Stimulated activated naive CD4-positive, alpha-beta T cell treated with Interleukin-2 at 50 U/mL for 16 hours (primary cell): ENCODE measurements at places on chromosomes 4 and X.

DNA sequence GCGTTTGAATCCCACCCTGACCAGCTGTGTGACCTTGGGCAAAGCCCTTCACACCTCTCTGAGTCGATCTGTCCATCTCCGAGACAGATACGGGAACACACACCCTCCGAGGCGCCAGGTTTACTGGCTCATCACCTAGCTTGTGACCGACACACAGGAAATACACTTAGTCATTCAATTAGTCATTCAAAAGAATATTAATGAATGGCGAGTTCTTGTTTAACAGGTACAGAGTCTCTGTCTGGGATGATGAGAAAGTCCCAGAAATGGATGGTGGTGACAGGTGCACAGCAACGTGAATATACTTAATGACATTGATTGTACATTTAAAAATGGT is 80.6 kb downstream of the PPP2R2C start:
- no peak for DNase-seq

DNA sequence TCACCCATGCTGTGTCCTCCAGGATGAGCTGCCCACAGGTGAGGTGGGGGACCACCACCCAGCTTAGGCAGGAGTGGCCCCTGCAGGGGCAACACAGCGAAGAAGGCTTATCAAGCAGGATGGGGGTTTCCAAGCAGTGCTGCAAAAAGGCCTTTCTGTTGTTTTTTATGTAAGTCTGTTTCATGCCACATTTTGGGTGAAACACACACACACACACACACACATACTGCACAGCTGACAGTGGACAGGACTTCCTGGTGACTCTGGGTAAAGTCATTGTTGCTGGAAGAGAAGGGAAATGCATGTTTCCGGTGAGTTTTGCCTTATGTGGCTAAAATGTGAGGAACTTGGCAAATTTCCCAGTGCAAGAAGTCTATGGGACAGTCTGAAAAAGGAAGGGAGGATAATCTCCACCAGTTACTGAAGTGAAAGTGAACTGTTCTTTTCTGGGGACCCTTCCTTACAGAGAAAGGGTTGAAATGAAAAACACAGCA is 119.2 kb downstream of the IRF2 start:
- no peak for DNase-seq

- no peak for DNase-seq
These were observed 95.9 kb upstream of the MYOZ2 start for GRCh38 chr4:119039779-119040178.

DNA sequence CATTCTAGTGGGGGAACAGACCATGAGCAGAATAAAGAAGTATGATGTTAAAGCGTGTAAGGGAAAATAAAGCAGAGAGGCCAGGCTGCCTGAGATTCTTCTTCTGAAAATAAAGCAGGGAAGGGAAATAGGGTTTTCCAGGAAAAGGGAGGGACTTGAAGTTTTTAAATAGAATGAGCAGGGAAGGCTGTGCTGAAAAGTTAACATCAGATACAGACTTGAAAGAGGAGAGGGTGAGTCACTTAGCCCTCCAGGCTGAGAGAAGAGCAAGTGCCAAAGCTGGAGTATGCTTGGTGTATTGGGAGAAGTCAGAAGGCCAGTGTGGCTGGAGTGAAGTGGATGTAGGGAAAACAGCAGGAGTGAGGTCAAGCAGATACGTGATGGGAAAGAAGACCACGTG is 10.0 kb upstream of the PLK4 start:
- no peak for DNase-seq

- no peak for DNase-seq
These were observed 41.8 kb upstream of the HS3ST1 start for GRCh38 chr4:11470438-11471045.

DNA sequence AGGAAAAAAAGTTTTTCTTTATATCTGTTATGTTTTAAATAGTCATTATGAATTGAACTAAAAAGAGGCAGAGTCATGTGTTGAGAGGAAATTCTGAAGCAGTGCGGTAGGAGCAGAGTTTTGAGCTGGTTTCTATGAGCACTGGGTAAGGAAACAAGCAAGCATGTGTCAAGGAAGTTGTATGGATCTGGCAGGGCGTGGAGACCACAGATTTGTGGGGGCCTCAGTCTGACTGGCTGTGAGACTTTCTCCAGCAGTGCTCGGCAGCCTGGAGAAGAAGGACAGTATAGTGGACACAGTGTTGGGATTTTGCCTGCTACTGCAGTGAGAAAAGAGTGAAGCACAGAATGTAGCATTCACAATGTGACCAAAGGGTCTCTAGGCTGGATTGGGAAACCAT is 399.1 kb downstream of the INPP4B start:
- DNase-seq, result no peak

DNA sequence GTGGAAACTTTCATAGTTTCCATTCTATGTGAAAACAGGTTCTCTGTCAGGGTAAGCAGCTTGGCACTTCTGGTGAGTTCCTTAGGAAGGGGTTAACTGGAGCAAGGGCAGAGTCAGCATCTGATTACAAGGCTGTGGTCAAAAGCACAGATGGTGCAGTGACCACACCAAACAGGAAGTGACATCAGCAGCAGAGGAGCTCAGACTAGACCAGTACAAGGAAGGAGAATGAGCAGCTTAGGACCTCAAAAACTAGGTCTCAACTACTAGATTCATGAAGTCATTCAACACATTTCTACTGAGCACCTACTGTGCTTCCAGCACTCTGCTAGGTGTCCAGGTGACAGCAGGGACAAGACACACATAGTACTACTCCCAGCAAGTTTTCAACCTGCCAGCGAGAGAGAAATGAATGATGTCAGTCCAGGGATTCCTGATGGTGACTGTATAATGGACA is 130.2 kb downstream of the AMELX start:
- DNase-seq, result no peak

DNA sequence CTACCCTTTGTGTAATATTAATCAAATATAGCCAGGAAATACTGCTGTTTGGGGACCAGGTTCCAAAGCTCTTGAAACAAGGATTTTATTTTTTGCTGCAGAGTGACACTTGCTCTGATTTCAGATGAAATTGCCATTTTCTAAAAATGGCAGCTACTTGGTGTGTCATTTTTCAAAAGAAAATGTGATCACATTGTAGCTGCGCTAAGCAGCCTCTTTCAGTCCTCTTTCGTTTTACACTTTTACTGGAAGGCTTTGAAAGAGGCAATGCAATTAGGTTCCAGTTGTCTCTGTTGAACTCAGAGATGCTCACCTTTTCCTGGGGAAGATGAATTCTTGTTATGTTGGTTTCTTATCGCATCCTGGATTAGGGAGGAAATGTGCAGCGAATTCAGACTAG is 85.1 kb downstream of the CT47B1 start:
- no peak for DNase-seq

- no peak for DNase-seq
These were observed 816.4 kb upstream of the FRG1 start for GRCh38 chr4:189124149-189124758.

- DNase-seq, result no peak
These were observed 235.2 kb upstream of the HDX start for GRCh38 chrX:84737471-84737871.

GRCh38 chr4:54517781-54518444 is 139.8 kb upstream of the KIT start:
- DNase-seq, result no peak

DNA sequence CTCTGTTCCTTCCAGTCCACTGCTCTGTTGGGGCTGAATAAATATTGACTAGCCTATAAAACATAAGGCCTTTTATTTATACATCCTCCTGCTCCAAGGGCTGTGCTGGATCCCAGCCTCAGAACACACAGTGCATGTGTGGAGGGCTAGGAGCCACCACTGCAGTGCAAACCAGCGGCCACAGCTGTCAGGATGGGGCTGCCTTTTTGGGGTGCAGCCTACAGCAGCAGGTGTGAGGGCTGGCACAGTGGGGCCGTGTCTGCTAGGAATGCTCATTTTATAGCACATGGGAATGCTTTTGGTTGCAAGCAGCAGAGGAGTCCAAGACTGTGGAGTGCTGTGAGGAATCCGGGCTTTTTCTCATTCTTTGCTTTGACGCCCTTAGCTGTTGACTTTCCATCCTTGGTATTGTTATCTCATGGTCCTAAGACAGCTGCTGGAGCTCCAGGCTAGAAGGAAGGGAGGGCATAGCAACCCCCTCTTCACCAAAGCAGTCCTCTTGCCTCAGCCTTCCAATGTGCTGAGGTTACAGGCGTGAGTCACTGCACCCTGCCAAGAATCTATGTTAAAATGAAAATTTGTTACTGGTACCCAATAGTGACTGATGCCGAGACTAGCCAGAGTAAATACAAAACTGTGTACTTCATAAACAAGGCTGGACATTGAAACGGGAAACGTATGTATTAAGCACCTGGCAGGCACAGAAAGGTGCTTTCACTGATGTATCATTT is 334.3 kb upstream of the GATB start:
- no peak for DNase-seq

DNA sequence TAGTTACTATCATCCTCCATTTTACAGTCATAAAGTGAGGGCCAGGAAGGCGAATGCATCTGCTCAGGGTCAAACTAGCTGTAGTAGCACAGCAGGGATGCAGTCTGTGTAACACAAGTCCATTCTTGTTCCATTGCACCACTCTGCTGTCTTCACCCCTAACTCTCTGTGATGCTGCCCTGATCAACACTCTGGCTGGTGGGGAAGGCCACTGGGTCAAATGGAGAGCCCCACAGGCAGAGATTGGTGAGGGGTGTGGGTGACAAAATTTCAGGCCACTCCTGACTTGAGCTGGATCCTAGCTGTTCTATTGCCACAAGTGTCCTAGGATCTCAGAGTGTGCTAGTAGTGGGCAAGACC is 136.5 kb downstream of the PJA1 start:
- DNase-seq, result no peak

- DNase-seq, result no peak
These were observed 1098.5 kb upstream of the LCORL start for GRCh38 chr4:19119904-19120560.

DNA sequence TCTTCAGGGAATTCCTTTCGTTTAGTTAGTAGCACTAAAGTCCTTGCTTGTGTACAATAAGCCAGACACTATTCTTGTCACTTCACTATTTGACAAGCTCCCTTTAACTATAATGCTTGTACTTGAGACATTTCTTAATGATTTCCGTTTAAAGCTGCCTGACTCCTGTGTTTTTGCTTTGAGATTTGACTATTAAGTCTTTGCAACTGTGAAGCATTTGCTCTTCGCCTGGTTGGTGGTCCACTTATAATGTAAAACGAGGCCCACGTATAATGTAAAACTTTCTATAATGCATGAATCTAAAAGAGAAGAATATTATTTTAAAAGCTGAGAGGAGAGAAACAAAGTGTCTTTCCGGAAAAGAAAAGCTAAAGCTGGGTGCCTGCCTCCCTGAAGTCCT is 204.1 kb upstream of the FAM47C start:
- DNase-seq, result no peak
